ENCODE measurements at places on chromosomes 12 and 14.

GRCh38 chr12:53725824-53726223 is 1.4 kb downstream of the CALCOCO1 start:
- no peak for DNase-seq

DNA sequence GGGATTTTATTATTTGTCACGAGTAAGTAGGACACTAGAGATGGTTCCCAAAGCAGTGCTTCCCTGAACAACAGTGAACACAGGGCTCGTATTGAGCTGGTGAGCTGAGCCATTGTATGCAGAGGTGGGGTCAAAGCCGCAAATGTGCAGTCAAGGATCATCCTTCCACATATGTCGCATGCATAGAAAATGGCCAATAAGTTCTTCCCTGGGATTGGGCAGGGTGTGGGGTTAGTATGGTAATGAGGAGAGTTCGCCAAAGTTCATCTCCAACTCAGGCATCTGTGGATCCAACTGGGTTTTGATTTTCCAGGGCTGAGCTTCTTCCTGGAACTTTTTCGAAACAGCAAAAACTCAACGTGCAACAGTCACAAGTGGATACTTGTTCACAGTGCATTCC is 86.6 kb downstream of the CMKLR1 start:
- no peak for DNase-seq

GRCh38 chr12:28308891-28309290 is 118.6 kb downstream of the CCDC91 start:
- DNase-seq = no peak

- DNase-seq = no peak
These were observed 1003.9 kb downstream of the FLRT2 start for GRCh38 chr14:86533834-86534233.

DNA sequence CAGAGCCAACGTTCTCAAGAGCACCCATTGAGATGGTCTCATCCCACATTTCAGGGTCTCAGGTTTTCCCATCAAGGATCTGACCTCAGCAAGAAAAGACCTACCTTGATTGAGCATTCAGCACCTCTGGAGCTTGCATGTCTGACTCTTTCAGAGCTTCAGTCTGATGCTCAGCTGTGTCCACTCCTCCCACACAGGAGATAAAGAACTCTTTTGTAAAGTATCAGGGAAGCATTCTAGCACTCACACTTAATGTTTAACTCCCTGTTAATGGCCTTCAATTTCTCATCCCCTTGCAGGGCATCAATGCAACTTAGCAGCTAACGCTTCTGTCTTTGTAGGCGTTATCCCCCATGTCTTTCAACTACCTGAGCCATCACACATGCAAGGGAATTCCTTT is 124.1 kb downstream of the GALC start:
- DNase-seq = no peak

- DNase-seq = no peak
These were observed 72.8 kb downstream of the CAPZA3 start for GRCh38 chr12:18810537-18811253.

- DNase-seq = no peak
These were observed 87.9 kb upstream of the PRICKLE1 start for GRCh38 chr12:42677461-42677860.

DNA sequence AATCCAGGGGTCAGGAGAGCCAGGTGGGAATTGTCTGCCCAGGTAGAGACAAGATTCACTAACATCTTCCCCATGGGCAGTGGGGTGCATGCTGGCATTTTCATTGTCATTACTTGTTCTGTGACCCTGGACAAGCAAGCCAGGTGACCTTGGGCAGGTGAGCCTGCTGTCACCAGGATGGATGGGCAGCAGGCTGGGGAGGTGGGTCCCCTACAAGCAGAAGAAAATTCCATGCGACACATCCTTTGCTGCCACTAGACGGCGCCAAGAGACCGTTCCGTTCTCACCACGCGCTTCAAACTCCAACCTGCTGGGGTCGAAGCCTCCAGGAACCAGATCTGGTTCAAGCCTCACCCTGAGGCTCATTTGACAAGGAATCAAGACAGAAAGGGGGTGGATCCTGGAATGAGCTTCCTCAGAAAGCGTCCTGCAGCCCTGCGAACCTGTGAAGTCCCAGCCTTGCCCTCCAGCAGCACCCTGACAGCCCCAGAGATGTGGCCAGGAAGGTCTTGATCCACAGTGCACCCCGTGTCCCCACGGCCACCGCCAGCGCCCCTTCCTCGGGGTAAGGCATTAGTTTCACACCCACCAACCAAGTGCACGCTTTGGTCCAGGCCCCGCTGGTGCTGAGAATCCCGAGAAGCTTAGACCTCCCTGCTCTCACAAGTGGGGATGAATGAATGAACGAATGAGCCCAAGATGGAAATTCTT is 3.2 kb upstream of the DYNC1H1 start:
- peak; percentile 67 for DNase-seq

GRCh38 chr12:19436931-19437330 is 2.4 kb upstream of the AEBP2 start:
- DNase-seq = no peak

DNA sequence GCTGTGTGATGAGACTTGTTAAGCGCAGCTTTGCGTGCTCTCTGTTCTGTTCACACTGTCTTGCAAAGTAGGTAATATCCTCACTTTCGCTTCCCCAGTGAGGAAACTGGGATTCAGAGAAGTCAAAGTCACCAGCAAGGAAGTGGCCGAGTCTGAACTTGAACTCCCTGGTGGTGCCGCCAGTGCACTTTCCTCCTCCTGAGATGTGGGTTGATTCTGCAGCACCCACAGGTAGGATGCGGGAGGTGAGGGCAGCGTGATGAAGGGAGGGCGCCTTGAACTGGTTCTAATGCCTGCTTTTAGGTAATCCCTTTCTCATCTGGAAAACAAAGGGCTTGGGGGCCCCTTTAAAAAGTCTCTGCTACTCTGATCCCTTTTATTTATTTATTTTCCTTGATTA is 54.9 kb upstream of the IGF1 start:
- DNase-seq = no peak

GRCh38 chr14:70188322-70188658 is 461 bp downstream of the SLC8A3 start:
- DNase-seq = no peak

GRCh38 chr14:32986791-32987540 is 48.3 kb downstream of the NPAS3 start:
- DNase-seq = no peak

DNA sequence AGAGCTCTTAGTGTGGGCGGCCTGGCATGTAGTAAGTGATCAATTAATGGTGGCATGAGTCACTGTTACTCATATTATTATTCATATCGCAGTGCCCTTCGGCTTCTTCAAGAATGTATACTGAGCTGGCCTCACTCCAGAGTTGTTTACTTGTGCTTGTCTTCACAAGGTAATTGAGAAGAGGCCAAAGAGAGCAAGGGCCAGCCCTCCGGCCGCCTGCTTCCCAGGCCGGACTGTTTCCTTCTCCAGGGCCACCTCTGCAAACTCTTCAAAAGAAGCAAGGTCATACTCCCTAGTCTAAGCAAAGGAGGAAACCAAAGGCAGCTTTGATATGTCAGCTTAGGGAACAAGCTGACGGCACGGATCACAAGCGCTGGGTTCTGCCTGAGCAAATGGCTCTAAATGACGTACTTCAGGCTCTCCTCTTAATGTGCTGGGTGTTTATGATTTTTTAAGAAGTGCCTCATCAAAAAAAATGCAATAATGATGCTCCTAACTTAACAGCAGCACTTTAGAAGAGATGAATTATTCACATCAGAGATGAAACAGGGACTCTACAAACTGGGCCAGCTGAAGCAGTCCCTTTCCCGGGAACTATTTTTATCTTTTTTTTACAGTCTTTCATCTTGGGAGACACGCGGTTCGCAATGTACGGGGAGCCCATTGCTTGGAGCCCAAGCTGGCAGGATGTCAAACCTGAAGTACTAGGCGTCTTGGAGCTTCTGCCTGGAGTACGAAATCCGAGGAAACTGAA is 65.6 kb upstream of the DLK1 start:
- DNase-seq = no peak

DNA sequence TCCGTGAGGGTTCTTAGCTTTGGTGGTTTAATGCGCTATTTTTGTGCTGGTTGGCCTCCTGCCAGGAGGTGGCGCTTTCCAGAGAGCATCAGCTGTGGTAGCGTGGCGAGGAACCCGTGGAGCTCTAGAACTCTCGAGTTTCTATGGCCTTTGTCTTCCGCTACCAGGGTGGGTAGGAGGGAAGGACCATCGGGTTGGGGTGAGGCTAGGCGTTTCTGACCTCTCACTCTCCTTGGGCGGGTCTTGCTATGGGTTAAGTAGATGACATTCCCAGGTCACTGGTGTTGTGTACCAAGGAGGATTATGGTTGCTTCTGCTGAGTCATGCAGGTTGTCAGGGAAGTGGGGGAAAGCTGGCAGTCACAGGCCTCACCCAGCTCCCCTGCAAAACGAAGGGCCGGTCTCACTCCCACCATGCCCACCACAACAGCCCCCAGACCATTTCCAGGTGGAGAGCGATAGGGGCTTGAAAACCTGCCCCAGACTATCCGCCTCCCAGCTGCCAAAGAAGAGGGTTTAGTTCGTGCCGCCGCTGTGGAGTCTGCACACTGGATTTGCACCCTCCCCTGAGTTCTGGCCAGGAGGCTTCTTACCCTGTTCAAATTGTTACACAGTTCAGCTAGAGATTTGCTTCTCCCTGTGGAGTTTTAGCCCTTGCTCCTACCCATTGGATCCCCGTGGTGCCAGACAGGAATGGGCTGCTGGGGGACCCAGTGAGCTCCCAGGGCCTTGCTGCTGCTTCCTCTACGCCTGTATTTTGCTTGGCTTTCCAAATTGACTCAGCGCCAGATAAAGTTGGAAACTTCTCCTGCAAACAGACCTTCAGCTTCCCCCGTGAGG is 21.9 kb downstream of the RNFT2 start:
- peak; percentile 21 for DNase-seq

- no peak for DNase-seq
These were observed 274.8 kb downstream of the DPF3 start for GRCh38 chr14:72619111-72619571.

DNA sequence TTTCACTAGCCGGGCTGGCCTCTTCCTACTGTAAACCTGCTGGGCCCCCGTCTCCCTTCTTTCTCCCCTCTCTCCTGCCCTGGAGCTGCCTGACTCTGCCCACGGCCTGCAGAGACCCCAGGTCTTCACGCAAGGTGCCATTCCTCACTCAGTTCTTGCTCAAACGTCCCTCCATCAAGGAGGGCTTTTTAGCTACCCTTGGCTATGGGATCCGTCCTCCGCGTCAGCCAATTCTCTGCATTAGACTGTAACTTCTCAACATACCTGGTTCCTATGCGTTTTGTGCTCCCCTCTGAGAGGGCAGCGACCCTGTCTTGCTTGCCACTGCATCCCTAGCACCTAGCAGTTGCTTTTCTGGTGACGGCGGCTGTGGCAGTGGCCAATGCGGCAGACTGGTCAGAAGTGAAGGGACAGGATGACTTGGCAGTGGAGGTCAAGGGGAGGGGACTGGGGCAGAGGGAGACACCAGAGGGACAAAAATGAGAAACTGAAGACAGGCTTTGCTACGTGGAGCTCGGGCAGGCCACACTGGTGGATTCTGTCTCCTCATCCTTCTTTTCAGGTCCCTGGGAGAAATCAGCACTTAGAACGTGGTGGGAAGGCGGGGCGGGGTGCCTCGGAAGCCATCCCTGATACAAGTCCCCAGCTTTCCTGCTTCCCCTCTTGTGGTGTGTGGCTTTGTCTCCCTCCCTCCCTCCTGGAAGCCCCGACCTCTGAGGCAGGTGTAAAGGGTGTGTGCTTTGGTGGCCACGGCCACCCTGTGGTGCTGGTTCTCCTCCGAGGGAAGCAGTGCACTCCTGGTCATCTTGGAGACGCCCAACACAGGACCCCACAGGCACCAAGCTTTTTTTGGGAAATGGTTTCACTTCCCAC is 1.8 kb downstream of the B3GNT4 start:
- no peak for DNase-seq

DNA sequence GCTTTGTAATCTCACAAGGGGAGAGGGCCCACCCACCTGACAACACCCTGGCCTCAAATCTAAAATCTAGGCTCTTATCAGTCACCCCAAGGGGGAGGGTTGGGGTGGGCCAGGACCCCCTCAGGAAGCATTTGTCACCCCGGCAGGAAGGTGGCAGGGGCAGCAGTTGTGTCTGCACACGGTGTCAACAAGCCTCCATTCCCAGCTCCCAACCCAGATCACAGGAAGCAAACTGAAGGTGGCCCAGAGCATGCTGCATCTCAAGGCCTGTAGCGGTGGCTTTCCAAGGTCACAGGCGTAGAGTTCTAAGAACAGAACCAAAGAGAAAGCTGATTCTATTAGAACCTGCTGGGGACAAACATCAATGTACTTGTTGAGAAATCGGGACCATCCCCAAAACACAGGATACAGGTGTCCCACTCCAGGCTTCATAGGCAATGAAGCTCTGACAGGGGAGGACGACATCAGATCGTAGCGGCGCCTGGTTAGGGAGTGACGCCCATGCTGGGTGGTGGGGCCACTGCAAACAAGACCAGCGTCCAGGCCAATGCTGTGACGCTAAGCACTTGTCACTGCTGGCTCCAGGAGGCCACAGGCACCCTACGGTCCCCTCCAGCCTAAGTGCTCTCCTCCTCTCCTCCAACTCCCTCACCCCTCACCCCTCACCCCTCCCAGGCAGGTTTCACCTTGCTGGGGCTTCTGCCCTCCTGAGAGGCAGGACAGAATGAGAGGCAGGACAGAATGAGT is 52.9 kb downstream of the CCDC88C start:
- DNase-seq = no peak

DNA sequence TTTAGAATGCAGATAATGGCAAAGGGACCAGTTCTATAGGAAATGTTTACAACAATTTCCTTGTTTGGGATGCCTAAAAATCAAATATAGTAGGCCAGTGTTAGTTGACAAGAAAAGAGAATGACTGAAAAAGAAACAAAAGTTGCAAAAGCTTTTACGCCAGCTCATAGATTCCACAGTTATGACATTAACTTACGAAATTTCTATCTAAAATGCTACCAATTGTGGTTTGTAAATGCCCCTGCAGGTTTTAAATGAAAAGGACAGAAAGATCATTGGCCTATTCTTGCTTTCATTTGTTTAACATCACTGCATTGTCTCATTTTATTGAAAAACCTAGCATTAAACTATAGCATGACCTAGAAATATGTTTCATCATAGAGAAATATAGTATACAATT is 345.8 kb downstream of the CCDC91 start:
- DNase-seq = no peak

GRCh38 chr12:70240673-70241072 is 2.6 kb upstream of the CNOT2 start:
- DNase-seq = no peak

DNA sequence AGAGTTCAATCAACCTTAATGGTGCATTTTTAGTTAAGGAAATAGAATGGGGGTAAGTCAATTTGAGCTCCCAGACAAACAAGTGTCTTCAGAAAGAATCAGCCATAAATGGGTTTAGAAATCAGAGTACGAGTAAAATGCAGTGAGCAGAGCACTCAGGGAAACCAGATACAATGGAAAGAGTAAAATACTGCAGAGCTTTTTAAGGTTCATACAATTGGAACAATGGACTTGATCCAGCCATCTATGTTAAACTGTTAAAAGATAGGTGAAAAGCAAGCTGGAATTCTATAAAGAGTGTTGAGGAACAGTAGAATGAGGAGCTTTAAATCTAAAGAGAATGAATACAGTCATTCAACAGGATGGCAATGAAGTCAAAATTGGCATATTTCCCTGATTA is 23.8 kb upstream of the PCNX4 start:
- DNase-seq = no peak

- no peak for DNase-seq
These were observed 12.5 kb downstream of the SYT10 start for GRCh38 chr12:33427071-33427470.
